ENCODE measurements at places on chromosomes 5 and 9. TPM values are rescaled to one million over a fixed set of nuclear protein-coding genes. Genes with fewer than 3 reads are reported as not detected.

The SPINK6 gene
- total RNA-seq, result not detected

The SOHLH1 gene
- not detected for total RNA-seq

The NPR3 gene
- 19.9 TPM for total RNA-seq

The MYMK gene
- not detected for total RNA-seq

The BRINP1 gene
- total RNA-seq, result not detected

The ZDHHC12 gene
- total RNA-seq, result 88.4 TPM

The CATSPER3 gene
- total RNA-seq, result 0.30 TPM

The PCDHGA3 gene
- 0.34 TPM for total RNA-seq

The RIMOC1 gene
- 9.7 TPM for total RNA-seq

The RNF20 gene
- 18.3 TPM for total RNA-seq

The LSM11 gene
- 2.2 TPM for total RNA-seq

The KIF12 gene
- total RNA-seq, result not detected

The EIF4EBP3 gene
- 3.9 TPM for total RNA-seq

The TAS2R1 gene
- not detected for total RNA-seq

The CDKN2B gene
- total RNA-seq, result 10.4 TPM

The SLC36A2 gene
- total RNA-seq, result not detected

The LEAP2 gene
- total RNA-seq, result 0.34 TPM

The SLC36A3 gene
- not detected for total RNA-seq

The C9orf153 gene
- not detected for total RNA-seq

The GPR150 gene
- 0.59 TPM for total RNA-seq

The PCDHB8 gene
- not detected for total RNA-seq

The PCDHA9 gene
- not detected for total RNA-seq

The PCDHB15 gene
- total RNA-seq, result 0.17 TPM

The GMCL2 gene
- not detected for total RNA-seq

The SPATA31D4 gene
- not detected for total RNA-seq

The EQTN gene
- not detected for total RNA-seq

The EPB41L4A gene
- total RNA-seq, result 0.17 TPM

The C6 gene
- not detected for total RNA-seq

The PCDHA4 gene
- under 0.01 TPM for total RNA-seq

The HRH2 gene
- total RNA-seq, result 0.17 TPM

The PIGO gene
- 22.4 TPM for total RNA-seq

The ARL14EPL gene
- total RNA-seq, result not detected

The LCN9 gene
- not detected for total RNA-seq

The SLC6A3 gene
- not detected for total RNA-seq

The RAD23B gene
- 73.3 TPM for total RNA-seq

The BTNL3 gene
- total RNA-seq, result not detected

The ANKDD1B gene
- total RNA-seq, result 0.15 TPM

The PHF24 gene
- total RNA-seq, result 0.74 TPM

The MAMDC2 gene
- total RNA-seq, result 2.2 TPM

The SCGB3A1 gene
- not detected for total RNA-seq

The SPATA31C1 gene
- not detected for total RNA-seq

The POLR3G gene
- total RNA-seq, result 14.6 TPM

The MZB1 gene
- not detected for total RNA-seq

The TGFBI gene
- total RNA-seq, result 178 TPM

The GABRP gene
- total RNA-seq, result not detected

The SEMA6A gene
- 0.50 TPM for total RNA-seq

The DRD1 gene
- not detected for total RNA-seq

The DAPK1 gene
- 2.4 TPM for total RNA-seq

The COL23A1 gene
- not detected for total RNA-seq
